ENCODE measurements at places on chromosomes 6 and 20.
A peak's percentile ranks its signal among the peaks of the same experiment; 100 is the strongest.

DNA sequence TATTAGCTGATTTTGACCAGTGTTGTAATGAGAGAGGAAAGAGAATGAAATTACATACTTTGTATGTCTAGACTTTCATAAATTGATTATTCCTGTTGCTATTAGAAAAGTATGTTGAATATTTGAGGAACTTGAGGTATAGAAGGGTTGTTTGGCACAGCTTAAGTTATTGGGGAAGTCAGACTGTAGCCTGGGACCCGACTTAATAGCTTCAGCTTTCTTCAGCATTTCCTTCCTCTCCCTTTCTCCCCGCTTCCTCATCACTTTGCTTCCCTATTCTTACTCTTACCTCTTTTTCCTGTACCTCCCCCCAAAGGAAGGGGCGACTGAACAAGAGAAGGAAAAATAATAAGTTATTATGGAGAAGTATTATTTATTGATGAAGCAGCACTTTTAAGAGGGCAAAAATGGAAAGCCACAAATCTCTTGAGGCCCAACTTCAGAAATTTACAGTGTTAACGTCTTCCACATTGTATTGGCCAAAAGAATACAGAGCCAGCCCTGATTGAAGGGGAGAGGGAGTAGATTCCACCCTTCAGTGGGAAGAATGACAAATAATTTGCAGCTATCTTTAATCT is 7.4 kb downstream of the SENP6 start:
- DNase-seq, result no peak

DNA sequence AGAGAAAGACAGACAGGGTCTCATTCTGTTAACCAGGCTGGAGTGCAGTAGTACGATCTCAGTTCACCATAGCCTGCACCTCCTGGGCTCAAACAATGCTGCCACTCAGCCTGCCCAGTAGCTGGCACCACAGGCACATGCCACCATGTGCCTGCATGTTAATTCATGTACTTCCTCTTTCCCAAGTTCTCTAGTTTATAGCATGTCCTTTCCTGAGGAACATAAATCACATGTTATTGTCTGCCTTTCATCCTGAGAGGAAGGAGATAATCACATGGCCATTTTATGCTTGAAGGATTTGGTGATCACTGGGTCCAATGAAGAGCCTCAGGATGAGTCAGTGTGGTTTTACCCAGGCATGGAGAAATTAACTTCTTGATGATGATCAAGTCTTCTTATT is 47.9 kb downstream of the COL11A2 start:
- no peak for DNase-seq

- DNase-seq, result peak; percentile 21
These were observed at the start of gene SNX9 for GRCh38 chr6:157823001-157823527. Gene SNX9 (plus strand): TSS chr6:157823246. CDS start chr6:157823435, 189 bp downstream.

DNA sequence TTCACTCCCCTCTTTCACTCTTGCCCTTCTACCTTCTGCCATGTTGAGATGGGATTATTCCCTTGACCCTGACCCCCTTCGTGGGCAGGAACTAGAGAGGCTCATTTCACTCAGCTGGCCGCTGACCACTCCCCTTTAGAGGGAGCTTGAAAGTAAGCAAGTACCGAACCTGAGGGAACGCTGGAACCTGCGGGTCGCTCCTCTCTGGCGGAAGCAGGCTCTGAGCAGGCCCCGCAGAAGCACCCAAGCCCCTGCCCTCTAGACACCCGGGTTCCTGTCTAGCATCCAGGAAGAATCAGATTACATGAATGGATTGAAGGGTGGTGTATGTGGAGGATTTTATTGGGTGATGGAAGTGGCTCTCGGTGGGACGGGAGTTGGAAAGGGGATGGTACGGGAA is 11.9 kb upstream of the MYCT1 start:
- no peak for DNase-seq

DNA sequence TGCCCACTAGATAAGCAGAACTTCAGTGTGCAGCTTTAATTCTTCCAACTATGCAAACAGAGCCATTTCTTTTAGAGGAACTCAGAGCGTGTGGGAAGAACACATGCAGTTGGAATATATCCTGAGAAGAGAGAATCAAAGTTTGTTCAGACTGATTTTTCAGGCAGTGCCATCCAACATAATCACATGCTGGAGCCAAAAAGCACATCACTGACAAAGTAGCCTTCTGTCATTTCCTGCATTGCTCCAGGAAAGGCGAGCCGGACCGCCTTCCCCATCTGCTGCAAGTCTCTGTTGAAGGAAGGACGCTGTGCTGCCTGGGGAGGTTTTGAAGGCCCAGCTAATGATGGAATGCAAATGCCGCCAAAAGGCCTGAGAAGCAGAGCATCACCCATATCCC is 98.4 kb downstream of the DOK5 start:
- DNase-seq, result no peak

DNA sequence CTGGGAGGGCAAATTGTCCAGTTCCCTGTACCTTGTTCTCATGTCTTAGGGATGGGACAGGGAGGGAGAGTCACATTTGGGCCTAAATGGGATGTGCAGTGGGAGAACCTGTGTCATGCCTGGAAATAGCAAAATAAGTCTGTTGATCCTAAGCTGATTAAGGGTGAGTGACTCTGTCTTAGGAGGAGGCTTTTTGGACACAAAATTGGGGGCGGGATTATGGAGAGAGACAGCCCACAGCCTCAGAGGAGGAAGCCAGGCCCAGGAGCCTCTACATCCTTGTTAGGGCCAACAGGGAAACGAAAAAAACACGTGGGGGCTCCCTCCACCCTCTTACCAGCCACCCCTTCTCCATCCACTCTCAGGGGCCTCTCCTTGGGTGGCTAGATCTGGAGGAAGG is 2.2 kb downstream of the KCNB1 start:
- DNase-seq, result no peak

DNA sequence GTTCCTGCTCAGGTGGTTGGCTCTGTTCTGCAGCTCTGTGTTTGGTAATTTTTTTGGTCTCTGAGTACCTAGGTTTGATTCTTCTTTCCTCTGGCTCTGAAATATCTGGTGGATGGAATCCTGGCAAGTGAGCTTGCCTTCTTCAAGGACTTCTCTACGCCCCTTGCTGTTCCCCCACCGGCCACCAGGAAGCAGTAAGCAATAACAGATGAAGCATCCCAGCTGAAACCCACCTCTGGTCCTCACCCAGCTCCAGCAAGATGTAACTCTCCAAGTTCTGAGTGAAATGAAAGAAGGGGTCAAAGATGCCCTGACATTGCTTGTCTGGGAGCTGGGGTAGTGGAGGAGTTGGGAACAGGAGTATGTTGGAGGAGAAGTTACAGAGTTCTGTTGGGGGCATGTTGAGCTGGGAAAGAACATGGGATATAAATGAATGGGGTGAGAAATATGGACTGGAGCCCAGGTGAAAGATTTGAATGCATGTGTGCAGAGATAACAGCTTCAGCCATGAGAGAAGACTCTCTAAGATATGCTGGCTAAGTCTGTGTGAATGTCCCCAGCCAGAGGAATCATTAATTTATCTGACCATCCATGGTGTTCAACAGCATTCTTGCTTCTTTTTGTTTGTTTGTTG is 51.3 kb upstream of the GLP1R start:
- no peak for DNase-seq

- DNase-seq, result no peak
These were observed 32.9 kb downstream of the TAF4 start for GRCh38 chr20:62032609-62033368.

- no peak for DNase-seq
These were observed 13.3 kb upstream of the TCFL5 start for GRCh38 chr20:62874964-62875344.

DNA sequence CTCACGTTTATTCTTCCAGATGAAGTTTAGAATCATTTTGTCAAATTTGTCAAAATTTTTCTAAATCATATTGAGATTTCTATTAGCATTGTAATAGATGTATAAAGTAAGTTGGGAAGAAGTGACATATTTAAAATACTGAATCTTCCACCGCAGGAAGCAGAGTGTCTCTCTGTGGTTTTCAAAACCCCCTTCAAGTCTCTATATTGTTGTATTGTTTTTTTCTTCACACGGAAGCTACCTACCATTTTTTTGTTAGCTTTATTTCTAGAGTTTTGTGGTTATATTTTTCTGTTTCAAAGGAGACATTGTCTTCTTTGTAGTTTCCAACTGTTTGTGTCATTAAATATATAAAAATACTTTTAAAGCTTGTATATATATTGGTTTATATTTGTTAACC is 188.6 kb downstream of the ZDHHC14 start:
- DNase-seq, result no peak

DNA sequence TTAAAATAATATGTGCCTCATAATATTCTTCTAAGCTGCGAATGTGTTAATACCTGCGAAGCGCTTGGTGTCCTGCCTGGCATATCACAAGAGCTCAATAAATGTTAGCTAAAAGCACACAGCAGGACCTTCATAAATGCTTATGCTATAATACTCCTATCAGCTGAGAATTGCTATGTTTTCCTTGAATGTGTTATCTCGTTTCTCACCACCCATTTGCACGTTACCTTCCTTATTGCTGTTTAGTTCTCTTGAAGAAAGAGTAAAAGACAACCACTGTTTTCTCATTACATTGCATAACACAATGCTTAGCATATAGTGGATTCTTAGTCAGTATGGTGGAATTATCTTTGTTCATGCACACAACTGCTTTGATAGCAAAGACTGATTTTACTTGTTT is 76.6 kb downstream of the EDN1 start:
- DNase-seq, result no peak

GRCh38 chr6:122589115-122589514 is 21.1 kb upstream of the PKIB start:
- no peak for DNase-seq

DNA sequence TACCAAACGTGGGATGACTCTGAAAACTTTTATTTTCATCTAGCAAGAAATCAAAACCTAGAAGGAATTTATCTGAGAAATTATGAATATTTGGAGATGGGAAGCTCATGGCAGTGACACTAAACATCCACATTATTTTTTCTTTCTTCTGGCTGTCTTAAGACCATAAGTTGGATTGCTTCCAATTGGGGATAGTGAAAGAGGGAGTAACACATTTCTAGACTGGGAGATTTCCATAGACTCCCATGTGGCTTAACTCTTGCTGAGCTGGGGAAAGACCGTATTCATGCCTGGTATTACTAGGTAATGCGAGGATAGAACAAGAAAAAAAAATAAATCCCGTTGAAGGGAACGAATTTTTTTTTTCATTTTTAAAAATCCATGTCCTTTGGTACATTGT is 120.0 kb downstream of the UTRN start:
- DNase-seq, result no peak

DNA sequence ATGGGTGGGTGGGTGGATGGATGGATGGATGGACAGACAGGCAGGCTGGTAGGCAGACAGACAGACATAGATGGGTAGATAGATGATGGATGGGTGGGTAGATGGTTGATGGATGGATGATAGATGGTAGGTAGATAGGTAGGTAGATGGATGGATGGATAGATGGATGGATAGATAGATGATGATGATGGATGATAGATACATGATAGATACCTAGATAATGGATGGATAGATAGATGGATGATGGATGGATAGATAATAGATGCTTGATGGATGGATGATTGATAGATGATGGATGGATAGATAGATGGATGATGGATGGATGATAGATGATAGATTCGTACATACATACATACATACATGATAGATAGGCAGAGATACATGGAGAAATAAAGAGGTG is 368.1 kb downstream of the CDH4 start:
- no peak for DNase-seq

DNA sequence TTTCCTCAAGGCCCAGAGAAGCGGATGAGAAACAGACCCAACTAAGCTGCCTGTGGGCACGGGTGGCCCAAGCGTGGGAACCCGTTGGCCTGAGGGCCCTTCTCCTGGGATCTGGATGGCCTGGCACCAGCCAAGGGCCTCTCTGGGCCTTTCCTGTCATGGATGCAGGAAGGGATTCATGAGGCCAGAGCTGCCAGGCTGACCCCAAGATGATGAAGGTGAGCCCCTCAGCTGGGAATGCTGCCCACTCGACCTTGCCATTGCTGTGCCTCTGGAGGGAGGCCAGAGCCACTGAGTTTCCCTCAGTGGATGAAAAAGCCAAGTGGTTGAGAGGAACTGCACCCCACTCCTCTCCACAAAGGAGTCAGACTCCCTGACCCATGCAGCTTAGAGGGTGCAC is 171.2 kb downstream of the VEGFA start:
- no peak for DNase-seq

GRCh38 chr6:149855040-149855654 is 9.0 kb downstream of the LRP11 start:
- DNase-seq, result no peak

- no peak for DNase-seq
These were observed 178.4 kb upstream of the ARID1B start for GRCh38 chr6:156598855-156599180.

DNA sequence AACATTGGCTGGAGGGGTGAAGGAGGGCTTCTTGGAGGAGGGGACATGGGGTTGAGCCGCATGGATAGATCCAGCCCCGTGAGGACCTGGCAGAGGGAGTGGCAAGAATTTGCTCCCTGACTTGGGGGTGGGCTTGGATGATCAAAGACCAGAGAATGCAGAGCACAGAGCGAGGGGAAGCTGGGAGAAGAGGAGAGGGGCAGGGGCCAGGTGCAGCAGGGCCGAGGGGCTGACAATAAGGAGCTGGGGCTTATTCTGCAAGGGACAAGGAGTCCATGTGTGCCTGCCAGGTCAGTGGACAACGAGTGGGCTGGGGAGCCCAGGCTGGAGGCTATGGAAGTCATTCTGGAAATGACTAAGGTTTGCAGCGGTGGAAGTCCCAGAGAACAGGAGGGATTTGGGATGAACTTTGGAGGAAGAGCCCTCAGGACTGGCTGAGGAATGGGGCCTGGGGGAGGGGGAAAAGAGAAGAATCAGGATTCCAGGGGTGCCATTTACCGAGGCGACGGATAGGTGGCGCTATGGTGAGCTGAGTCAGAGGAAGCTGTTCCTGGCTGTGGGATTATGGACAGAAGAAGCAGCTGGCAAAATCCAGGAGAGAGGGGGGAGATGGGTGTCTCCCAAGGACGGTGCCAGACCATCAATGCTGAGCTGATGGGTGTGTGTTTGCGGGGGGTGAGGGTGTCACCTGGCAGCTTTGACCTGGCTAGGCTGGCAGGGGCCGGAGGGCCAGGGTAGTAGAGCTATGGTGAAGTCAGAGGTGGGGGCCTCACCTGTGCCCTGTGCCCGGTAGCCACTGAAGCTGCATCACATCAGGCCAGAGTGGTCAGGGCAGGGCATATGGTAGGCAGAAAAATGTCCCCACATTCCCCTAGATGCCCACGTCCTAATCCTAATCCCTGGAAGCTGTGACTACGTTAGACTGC is 7.8 kb downstream of the KCNG1 start:
- peak; percentile 54 for DNase-seq

- no peak for DNase-seq
These were observed 145.6 kb downstream of the GJA10 start for GRCh38 chr6:90039911-90040310.

DNA sequence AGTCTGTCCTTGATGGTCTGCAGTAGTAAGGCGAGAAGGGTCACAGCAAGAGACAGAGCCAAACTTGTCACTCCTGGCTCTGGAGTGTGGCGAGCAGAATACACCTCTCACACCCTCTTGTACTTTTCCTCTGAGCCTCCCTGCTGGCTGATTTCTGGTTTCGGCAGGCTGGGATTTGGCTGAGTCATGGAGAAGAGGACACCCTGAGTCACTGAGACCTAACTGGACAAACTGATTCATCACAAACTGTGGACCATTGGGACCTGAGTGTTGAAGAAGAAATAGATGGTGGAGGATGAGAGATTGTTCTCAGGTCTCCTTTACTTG is 101.7 kb downstream of the F13A1 start:
- no peak for DNase-seq

- no peak for DNase-seq
These were observed 109.3 kb downstream of the DNAH8 start for GRCh38 chr6:38824243-38824894.
